ENCODE measurements at places on chromosomes 1 and 21.

DNA sequence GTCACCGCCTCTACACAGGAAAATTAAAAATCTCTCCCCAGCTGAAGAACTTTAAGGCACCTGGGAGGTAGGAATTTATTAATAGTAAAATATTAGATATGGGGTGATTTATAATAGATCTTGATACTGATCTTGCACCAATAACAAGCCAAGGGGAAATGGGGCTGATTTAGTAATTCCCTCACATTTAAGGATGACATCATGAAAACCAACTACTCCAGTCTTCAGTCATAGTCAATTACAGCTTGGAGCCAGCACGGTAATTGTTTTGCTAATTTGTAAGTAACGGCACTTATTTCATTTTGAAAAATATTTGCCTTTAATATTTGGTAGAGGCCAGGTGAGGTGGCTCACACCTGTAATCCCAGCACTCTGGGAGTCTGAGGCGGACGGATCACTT lies 92.8 kb downstream of the TGFBR3 start:
- DNase-seq, result no peak

GRCh38 chr1:25698252-25698651 lies 81.7 kb downstream of the MAN1C1 start:
- DNase-seq, result no peak

DNA sequence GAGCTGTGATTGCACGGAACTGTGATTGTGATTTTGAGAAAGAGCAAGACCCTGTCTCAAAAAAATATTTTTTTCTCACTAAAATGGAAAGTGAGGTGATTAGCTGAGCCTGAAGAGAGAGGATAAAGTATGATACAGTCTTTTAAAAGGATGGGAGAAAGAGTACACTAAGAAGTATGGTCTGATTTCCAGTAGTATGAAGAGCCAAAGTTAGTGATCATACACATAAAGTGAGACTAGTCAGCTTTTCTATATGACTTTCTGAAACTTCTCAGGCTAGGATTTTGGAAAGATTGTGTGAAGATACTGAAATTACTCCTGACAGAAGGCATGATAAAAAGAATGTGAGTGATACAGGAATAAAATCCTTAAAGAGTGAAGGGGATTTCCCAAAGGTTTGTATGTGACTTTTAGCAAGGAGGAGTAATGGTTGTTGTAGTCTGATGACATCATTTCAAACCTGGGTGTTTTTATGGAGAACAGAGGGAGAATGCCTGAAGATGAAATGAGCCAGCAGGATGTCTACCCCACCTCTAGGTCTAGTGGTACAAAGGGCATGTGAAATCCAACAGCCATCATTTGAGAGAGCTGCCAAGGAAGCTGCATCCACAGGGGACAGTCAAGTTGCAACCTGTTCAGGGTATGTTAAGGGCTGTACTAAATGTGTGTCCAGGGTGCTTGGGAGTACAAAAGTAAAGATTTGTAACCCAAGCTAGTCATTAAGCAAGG lies 157.7 kb downstream of the PIK3R3 start:
- no peak for DNase-seq

DNA sequence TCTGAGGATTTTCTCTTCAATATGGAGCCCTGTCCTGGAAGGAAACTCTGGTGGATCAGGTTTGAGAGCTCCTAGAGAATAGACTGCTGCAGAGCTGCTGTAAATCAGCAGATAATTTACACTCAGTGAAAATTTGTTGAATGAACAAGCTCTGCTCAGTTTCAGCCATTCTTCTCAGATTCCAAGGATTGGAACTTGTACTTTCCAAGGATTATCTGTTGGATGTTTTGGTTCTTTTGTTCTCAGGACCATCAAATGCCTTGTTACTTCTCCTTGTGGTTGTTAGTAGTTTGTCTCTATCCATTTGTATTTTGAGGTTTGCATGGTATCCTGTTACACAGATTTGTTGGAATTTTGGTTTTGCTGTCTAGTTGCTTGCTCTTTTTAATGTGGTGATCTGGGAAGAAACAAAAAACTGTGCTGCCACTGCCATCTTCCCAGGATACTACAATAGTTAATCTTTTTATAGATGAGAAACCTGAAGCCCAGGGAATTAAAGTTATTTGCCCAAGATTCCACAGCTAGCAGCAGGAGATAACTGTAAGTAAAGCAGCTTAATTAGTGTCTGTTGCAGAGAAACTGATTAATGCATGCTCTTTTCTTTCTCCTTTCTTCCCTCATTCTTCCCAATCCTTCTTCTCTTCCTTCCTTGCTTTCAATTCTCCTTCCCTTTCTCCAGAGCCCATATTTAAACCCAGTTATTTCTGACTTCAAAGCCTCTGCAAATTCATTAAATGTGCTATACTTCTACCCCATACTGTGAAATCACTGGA lies 21.7 kb upstream of the KIFAP3 start:
- DNase-seq, result no peak

DNA sequence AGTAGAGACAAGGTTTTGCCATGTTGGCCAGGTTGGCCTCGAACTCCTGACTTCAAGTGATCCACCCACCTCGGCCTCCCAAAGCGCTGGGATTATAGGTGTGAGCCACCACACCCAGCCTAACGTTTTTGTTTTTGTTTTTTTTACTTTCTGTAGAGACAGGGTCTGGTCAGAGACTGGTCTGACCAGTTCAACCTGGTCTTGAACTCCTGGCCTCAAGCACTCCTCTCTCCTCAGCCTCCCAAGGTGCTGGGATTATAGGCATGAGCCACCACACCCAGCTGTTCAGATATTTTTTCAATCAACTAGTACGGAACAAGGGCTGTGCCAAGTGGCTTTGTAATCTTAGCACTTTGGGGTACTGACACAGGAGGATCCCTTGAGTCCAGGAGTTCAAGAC lies 209.5 kb downstream of the RERE start:
- DNase-seq, result no peak

GRCh38 chr1:229579059-229579673 lies 20.7 kb upstream of the ABCB10 start:
- peak; percentile 68 for DNase-seq

GRCh38 chr1:31762726-31763670 lies 1.1 kb downstream of the ADGRB2 start:
- DNase-seq, result no peak

DNA sequence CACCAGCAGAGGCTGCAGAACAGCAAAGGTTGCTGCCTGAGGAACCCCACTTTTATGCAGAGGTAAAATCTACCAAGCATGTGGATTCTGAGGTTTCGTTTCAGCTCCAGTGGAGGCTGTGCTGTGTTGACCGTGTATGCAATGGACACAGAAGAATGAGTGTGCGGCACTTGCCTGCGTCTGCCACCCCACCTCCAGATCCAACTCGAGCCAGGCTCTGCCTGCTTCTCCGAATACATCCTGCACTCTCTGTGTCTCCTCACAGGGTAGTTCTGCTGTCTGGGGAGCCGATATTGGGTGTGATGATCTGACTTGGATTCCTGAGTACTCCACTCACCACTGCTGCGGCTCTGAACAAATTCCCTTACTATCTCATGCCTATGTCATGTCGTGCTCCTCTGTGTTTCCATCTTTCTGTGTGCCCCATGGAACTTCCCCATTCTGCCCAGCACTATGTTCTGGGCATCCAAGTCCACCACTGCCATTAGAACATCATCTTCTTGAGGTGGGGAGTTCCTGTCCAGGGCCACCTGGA lies 129.8 kb downstream of the SLC45A1 start:
- DNase-seq, result no peak

DNA sequence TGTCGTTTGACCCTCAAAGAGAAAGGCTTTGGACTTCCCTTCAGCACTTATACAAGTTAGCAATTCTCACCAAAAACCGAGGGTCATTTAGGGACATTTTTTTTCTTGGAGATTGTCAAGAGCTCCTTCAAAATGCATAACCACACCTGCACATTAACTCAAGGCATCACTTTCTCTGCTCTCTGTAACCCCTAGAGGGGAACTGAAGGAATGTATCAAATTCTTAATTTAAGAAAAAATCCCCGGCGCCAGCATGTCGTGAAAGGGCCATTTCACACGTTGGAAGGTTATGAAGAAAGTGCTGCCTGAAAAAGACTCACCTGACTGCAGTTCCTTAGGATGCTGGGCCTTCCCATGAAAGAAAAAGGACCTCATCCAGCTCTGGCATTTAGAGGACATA lies 131.6 kb upstream of the ZC3H12A start:
- DNase-seq, result no peak

GRCh38 chr1:106868828-106869227 lies 187.6 kb upstream of the PRMT6 start:
- DNase-seq, result no peak

DNA sequence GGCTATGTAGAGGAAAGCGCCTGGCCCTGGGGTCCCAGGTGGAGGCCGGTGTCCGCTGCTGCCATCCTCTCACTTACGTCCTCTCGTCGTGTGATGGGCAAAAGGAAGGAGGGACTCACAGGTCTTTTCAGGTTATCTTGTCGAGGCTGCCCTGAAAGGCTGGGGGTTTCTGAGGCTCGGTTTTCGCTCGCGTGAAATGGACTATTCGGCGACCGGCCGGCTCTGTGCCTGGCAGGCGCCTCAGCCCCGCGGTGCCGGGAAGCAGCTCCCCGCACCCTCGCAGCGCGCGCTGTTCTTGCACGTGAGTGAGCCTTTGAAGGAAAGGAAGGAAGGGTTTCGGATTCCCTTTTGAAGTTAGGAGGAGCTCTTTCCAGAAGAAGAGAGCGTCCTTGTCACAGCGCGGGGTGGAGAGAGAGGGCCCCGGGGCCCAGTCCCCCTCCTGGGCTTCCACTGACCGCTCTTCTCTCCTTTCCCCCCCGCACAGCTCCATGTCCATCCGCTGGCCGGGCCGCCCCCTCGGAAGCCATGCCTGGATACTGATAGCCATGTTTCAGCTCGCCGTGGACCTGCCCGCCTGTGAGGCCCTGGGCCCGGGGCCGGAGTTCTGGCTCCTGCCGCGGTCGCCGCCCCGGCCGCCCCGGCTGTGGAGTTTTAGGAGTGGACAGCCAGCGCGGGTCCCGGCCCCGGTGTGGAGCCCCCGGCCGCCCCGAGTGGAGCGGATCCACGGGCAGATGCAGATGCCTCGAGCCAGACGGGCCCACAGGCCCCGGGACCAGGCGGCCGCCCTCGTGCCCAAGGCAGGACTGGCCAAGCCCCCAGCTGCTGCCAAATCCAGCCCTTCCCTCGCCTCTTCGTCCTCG lies 57.2 kb downstream of the AJAP1 start:
- DNase-seq, result no peak

GRCh38 chr1:52403566-52404115 lies 582 bp downstream of the ORC1 start:
- DNase-seq, result no peak

DNA sequence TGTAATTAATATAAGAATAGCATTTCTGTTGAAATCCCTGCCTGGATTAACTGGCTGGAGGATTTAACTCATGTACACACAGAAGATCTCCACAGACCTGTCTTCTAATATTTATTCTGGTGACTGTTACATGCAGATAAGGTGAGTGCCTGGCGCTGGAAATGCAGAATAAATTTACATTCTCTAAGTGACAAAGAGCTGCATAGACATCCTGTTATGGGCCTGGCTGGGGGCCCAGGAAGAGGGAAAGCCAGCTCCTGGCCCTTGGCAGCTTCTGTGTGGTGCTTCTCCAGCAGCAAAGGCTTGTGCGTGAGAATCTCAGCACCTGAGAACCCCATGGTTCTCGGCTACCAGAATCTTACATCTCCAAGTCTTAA lies 446.6 kb downstream of the PTPRU start:
- no peak for DNase-seq

DNA sequence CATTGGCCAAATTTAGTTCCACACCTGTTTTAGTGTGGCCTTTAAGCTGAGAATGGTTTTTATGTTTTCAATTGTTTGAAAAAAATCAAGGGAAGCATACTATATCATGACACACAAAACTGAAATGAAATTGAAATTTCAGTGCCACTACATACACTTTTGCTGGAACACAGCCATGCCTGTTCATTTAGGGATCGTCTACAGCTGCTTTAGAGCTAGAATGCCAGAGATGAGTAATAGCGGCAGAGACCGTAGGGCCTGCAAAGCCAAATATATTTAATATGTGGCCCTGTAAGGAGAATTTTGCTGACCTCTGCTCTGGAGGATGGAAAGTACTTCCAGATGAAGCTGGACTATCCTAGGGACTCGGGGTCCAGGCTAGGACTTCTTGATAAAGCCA lies 62.5 kb upstream of the LYST start:
- DNase-seq, result no peak

DNA sequence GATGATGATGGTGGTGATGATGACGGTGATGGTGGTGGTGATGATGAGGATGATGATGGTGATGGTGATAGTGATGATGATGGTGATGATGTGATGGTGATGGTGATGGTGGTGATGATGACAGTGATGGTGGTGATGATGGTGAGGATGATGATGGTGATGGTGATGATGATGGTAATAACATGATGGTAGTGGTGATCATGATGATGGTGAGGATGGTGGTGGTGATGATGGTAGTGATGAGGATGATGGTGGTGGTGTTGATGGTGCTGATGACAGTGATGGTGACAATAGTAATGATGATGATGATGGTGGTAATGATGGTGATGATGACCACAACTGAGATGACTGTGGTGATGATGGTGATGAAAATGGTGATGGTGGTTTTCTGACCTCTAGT lies 4.9 kb downstream of the ACTRT2 start:
- DNase-seq, result no peak

DNA sequence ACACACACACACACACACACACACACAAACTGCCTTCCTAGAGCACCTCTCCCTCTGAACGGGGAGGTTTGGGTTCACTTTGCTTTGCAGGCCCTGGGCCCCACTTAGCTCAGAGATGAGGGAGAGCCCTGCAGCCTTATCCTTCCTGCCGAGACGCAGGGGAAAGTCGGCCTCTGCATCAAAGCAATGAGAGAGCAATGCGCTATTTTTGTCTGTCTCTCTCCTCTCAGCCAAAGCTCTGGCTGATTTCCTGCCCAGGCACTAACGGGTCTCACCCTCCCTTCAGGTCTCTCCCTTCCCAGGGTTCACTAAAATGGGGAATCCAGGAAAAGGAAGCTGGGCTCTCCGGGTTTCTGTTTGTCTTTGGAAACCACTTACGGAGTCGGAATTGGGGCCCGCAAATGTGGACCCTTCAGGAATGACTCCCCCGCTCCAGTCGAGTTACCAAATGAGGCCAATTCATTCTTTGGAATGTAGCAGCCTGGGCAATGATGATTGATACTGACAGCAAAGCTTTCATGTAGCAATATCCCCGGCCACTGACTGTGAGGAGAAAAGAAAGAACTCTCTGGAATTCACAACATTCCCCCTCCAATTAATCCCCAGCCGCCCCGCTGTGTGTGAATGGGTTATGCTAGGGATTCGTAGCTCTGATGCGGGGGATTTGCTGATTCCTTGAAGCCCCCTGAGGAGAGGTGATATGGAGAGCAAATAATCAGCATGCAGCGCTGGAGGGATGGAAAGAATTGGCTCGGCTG lies 61.5 kb upstream of the WLS start:
- DNase-seq, result no peak

- no peak for DNase-seq
Measured at GRCh38 chr1:17071794-17072193, 18.0 kb upstream of the SDHB start.
